NCI-H1417 treated with DMSO at 0.1 percent for 48 hours (cell line): ENCODE measurements at places on chromosomes 11 and 22.

- DNase-seq, result no peak
Observed at GRCh38 chr11:285021-285893, 3.7 kb upstream of the PGGHG start.

DNA sequence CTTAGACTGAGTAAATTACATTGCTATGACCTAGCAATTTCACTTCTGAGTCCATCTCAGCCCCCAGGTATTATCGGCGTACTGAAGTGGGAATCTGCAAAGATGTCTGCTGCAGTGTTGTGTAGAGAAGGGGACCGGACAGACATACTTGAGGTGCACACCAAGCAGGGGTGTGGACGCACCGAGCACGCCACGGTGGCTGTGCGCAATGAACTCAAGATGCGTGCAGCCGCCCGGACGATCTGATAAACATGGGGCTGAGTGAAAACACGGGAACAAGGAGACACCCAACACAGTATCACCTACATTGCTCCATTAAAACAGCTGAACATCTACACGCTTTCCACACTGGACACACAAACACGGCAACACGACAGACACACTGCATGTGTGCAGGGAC lies 454.3 kb downstream of the OPCML start:
- no peak for DNase-seq

- no peak for DNase-seq
Observed at GRCh38 chr11:64834723-64835615, 9.5 kb downstream of the CDC42BPG start.

GRCh38 chr11:74171997-74172396 lies 908 bp downstream of the PPME1 start:
- DNase-seq, result no peak

GRCh38 chr22:29259253-29259899 lies 8.4 kb downstream of the RHBDD3 start:
- DNase-seq, result no peak

DNA sequence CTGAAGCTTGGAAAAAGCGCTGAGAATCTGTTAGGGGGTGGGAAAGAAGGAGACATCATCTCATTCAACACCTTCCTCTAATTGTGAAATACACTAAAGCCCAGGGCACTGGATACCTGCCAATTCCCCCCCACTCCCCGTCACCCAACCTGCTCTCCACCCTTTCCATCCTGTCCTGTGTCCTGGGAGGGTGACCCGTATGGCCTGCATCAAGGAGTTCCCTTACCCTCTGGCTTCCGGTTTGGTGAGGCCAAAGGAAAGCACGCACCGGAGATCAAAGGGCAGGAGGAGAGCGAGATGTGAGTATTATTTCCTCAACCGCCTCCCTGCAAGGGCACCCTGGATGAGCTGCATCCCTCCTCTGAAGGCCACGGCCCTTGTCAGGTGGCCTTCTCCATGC lies 65.0 kb upstream of the PTPRJ start:
- DNase-seq, result no peak
